ENCODE measurements at places on chromosomes 6 and 20.

DNA sequence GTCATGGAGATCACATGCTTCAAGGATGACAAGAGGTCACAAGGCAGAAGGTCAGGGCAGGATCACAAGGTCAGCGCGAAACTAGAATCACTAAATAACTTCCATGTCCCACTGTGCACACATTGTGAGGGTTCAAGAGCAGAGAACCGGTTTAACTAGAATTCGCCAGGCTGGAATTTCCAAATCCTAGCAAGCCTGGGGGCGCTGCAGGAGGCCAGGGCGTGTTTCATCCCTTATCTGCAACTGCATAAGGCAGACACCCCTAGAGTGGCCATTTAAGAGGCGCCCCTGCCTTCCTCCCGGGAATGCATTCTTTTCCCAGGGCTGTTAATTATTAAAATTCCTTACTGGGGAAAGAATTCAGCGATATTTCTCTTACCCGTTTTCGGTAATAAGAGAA lies 40.2 kb upstream of the SLC22A1 start:
- DNase-seq = no peak

DNA sequence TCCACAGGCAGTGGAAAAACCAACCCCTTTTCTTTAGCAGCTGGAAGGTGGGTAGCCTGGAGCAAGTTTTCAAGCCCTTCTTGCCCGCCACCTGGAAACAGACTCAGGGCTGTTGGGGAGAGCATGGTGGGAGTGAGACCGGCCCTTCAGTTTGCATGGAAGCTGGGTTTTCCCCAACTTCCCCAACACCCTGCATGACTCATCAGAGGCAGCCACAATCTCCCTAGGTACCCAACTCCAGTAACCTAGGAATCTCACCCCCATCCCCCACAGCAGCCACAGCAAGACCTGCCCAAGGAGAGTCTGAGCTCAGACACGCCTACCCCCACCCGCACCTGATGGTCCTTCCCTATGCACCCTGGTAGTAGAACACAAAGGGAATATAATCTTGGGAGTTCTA lies 86.3 kb upstream of the IRAK1BP1 start:
- no peak for DNase-seq

DNA sequence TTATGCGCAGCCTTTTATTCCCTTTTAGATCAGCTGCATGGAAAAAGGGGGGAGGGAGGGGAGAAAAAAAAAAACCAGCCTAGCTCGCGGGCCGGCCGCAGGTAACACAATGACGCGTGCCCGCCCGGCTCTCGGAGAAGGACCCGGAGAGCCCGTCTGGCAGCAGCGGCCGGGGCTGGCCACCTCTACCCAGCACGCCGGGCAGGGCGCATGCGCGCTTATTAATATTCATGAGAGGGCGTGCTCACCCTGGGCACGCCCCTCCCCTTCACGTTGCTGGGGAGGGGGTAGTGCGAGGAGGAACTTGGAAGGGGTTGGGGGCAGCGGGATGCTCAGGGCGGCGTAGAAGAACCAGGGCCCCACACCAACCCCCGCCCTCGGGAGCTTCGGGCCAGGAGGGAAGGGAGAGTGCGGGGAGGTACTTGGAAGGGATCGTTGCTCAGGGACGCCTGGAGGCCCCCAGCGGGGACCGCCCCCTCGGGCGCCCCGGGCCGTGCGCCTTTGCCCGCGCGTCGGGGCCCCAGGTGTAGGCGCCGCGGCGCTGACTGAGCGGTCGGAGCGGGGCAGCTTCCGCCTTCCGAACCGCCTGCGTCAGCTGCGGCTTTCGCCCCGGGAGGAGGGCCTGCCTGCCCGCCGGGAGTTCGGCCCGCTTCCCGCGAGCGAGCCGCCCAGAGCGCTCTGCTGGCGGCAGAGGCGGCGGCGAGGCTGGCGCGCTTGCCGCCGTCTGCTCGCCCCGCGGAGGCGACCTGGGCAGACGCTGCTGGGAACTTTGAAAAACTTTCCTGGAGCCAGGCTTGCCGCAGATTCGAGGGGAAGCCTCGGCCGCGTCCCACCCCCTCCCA lies at the start of gene JAG1:
Gene JAG1, minus strand, starts transcription at position 158 of the 842 bp plus-strand sequence. CDS start 469 bp downstream, outside the sequence.
- DNase-seq = peak; percentile 90

- no peak for DNase-seq
Observed at GRCh38 chr6:170207586-170208181, 83.2 kb downstream of the DLL1 start.

DNA sequence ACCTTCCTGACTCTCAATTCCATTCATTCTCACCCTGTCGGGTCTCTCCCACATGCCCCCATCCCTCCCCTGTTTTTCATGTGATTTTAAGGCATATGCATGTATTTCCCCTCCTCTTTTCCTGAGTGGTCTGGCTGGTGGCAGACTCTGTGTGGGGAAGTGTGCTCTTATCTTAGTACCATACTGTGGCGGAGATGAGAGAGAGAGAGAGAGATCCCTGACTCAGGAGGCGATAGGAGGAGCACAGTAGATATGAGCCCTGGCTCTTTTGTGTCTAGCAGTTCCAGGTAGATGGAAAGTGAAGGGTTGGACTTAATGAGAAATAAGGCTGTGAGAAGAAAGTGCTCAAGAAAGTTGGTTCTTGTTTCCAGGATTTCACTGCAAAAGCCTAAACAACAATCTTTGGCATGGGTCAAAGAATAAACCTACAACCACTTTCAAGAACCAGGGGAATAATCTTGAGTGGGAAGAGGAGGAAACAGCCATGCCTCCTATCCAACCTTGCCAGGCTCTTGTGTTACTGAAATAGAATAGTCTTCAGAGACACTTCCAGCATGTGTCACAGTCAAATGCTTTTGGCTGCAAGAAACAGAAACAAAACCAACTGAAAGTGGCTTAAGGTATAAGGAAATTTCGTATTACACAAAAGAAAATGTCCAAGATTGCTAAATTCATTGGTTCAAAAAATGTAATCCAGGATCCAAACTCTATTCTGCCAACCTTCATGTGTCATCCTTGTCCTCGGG lies 123.8 kb upstream of the MYLIP start:
- DNase-seq = no peak

DNA sequence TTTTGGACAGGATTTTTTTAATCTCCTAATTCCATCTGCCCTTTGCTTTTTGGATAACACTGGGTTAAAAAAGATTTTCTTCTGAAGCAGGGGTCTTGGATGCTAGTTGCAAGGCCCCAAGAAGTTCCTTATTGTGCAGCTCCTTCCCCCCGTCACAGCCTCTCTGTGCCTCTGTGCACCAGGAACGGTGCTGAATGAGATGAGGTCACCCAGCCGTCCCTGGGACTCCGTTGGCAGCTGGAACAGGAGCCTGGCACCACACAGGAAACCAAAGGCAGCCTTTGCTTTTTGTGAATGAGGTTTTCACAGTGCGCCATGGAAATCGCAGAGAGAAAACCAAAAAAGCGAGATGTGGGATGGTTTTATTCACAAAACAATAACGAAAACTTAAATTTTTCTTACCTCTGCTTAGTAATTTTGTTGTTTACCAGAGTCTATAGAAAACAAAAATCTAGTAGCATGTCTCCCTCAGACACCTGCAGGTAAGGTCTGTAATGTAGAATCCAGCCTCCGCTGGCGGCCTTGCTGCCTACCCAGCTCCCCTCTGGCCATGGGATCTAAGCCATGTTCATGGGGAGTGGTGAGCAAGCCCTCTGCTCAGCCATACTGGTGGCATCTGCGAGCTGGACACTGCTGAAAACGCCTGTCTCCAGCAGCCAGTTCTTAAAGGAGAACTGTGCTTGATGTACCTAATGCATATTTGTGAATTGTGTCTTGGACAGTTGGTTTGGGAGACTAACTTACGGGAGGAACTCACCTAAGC lies 40.4 kb upstream of the SYNJ2 start:
- no peak for DNase-seq

- no peak for DNase-seq
Observed at GRCh38 chr6:80667006-80667405, 560.5 kb downstream of the BCKDHB start.

- no peak for DNase-seq
Observed at GRCh38 chr6:79586548-79586947, 44.6 kb upstream of the SH3BGRL2 start.
